ENCODE measurements at places on chromosomes 4 and X. TPM values are rescaled to one million over a fixed set of nuclear protein-coding genes. Genes with fewer than 3 reads are reported as not detected.

- peaks cover 8% of the 10 kb centered on the region for H3K27me3 ChIP-seq
- peaks cover 3% of the 10 kb centered on the region for H3K4me1 ChIP-seq
- no peak overlapping the region for H3K4me3 ChIP-seq
- no peaks in the 10 kb centered on the region for H3K36me3 ChIP-seq
- H3K27ac ChIP-seq, result no peak overlapping the region
- no peak for DNase-seq
These were observed 279.3 kb upstream of the BMP3 start for GRCh38 chr4:80751200-80751599.

DNA sequence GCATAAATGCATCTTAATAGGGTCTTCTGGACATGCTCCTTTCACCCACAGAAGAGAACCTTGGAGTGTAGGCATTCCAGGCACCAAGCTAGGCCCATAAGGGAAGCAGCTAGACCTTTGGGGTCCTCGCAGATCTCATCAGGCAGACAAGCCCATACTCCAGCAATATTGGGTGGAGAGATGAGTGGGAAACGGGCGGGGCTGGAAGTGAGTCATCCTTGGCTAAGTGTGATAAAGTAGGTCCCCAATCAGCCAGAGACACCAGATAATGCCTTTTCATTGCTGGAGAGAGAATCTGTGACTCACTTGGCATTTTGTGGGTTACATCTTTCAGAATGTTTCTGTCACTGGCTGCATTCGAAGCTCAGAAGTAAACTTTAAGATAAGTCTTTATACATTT is 133.3 kb upstream of the MBNL3 start:
- no peak overlapping the region for H3K4me3 ChIP-seq
- H3K36me3 ChIP-seq, result no peaks in the 10 kb centered on the region
- no peak overlapping the region for H3K27ac ChIP-seq
- H3K27me3 ChIP-seq, result no peaks in the 10 kb centered on the region

GRCh38 chr4:158209825-158210807 is at the start of gene TMEM144:
Gene TMEM144, plus strand, starts transcription at chr4:158210486. Its CDS starts 2,182 bp downstream, at chr4:158212668.
- no peak within 1 kb of the TSS for H3K27ac ChIP-seq
- peaks cover 29% of the 10 kb centered on the region for H3K27me3 ChIP-seq
- H3K36me3 ChIP-seq, result no peaks in the 10 kb centered on the region

DNA sequence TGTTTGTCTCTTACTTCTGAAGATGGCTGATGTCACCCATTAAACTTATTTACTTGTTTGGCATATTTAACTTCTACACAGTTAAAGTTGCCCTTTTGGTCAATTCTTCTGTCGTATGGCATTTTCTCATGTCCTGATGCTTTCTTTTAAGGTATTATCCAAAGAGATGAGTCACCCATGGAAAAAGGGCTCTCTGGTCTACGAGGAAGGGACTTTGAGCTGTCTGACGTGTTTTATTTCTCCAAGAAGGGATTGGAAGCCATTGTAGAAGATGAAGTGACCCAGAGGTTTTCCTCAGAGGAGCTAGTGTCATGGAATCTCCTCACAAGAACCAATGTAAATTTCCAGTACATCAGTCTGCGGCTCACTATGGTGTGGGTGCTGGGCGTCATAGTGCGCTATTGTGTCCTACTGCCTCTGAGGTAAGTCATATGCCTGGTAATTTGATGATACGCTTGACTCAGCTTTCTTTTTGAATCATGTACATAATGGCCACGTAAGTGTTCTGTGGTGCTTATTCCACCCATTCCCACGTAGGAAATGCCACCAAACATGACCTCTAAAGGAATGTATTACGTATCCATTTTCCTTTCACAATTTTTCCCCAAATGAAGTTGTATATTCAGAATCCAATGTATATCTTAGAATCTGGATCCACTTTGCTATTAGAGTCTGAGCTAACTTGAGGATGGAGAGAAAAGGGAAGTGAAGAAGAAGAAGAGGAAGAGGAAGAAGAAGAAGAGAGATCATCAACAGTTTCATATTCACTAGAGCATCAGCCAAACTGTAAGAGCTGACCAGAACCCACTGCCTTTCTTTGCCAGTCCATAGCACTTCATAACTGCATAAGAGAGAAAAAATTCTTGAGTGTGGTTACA is 45.7 kb downstream of the GPAT3 start:
- DNase-seq, result peak; percentile 58
- H3K27ac ChIP-seq, result peak overlapping the region; percentile 3
- H3K4me1 ChIP-seq, result peaks cover 20% of the 10 kb centered on the region
- no peaks in the 10 kb centered on the region for H3K36me3 ChIP-seq
- H3K27me3 ChIP-seq, result peaks cover 5% of the 10 kb centered on the region

- no peaks in the 10 kb centered on the region for H3K4me1 ChIP-seq
- no peak overlapping the region for H3K27ac ChIP-seq
- no peak overlapping the region for H3K4me3 ChIP-seq
- H3K27me3 ChIP-seq, result no peaks in the 10 kb centered on the region
These were observed 94.0 kb upstream of the TEX13A start for GRCh38 chrX:105314458-105314857.

GRCh38 chr4:146041139-146042004 is 102.7 kb upstream of the ZNF827 start:
- H3K4me1 ChIP-seq, result peaks cover 41% of the 10 kb centered on the region
- H3K4me3 ChIP-seq, result no peak overlapping the region

DNA sequence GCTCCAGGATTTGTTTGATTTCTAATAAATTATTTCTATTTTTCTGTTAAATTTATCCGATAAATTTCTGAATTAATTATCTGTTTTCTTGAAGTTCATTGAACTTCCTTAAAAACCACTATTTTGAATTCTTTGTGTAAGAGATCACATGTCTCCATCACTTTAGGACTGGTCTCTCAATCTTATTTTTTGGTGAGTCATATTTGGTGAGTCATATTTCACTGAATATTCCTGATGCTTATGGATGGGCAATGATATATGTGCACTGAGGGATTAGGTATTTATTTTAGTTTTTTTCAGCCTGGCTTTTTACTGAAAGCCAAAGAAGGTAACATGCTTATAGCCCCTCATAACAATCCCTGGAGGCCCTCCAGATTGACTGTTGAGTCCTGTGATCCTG is 48.5 kb upstream of the IL15 start:
- no peak for DNase-seq
- H3K27ac ChIP-seq, result no peak overlapping the region
- H3K36me3 ChIP-seq, result no peaks in the 10 kb centered on the region
- H3K4me3 ChIP-seq, result no peak overlapping the region

DNA sequence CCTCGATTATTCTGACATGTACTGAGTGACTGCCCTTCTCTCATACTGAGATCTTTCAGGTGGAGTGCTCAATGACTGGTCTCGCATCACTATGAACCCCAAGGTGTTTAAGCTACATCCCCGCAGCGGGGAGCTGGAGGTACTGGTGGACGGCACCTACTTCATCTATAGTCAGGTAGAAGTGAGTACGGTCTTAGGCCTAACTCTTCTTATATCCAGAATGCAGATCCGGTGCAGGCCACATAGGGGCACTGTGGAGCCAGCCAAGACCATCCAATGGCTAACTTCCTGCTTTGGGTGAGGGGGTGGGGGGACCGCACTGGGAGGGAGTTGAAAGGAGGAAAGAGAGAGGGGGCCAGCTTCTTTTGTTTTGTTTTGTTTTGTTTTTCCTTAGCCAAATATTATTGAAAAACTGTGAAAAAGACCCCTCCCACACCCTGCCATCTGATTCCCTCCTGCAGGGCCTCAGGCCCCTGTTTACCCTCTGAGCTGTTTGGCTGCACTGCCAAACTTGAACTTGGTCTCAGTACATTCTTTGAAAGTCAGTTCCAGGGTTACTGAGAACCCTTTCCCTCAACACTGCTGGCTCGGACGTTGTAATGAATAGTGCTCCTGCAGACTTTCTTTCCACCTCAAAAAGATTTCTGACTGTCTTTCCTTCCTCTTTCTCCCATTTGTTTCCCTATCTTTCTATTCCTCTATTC is 16.2 kb downstream of the AWAT2 start:
- no peaks in the 10 kb centered on the region for H3K36me3 ChIP-seq
- DNase-seq, result no peak
- no peak overlapping the region for H3K4me3 ChIP-seq
- H3K4me1 ChIP-seq, result no peaks in the 10 kb centered on the region

DNA sequence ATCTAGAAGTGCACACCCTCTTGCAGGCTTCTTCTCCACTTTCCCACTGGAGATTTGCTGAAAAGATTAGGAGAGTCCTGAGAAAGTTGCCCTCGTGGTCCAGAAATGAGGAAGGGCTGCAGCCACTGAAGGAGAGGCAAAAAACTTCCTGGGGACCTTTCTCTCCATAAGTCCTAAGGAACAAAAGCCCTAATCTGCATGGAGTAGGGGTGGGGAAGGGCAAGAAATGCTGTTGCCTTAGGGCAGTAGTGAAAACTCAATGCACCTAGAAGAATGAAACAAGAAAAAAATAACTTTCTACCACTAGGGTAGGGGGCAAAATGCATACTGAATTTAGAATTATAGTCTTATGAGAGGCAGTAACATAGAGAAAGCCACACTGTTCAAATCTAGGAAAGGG is 1408.8 kb downstream of the PCDH19 start:
- no peaks in the 10 kb centered on the region for H3K27me3 ChIP-seq
- no peaks in the 10 kb centered on the region for H3K36me3 ChIP-seq
- H3K4me1 ChIP-seq, result no peaks in the 10 kb centered on the region
- no peak overlapping the region for H3K27ac ChIP-seq
- H3K4me3 ChIP-seq, result no peak overlapping the region

DNA sequence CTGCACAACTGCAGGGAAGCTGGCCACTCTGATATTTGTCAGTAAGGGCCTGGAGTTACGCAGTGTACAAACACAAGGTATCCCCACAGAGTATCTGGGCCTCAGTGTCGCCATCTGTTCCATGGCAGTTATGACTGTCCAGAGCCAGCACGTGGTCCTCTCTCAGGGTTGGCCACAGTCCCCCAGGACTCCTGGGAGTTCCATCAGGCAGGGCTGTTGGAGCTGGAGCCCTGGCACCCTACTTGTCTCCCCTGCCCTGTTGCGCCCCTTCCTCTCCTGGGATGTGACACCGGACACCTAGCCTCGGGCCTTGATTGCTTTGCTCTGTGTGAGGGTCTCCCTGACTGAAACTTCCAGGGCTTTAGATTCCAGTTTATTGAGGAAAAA is 8.4 kb downstream of the HTRA3 start:
- H3K27ac ChIP-seq, result no peak overlapping the region
- H3K4me1 ChIP-seq, result peaks cover 3% of the 10 kb centered on the region
- H3K27me3 ChIP-seq, result peaks cover 5% of the 10 kb centered on the region
- no peak overlapping the region for H3K4me3 ChIP-seq
- DNase-seq, result no peak

- no peak overlapping the region for H3K4me3 ChIP-seq
- no peak for DNase-seq
- peaks cover 18% of the 10 kb centered on the region for H3K4me1 ChIP-seq
- H3K27ac ChIP-seq, result peak overlapping the region; percentile 50
- no peaks in the 10 kb centered on the region for H3K27me3 ChIP-seq
These were observed 57.4 kb downstream of the PTTG2 start for GRCh38 chr4:38017609-38018008.

DNA sequence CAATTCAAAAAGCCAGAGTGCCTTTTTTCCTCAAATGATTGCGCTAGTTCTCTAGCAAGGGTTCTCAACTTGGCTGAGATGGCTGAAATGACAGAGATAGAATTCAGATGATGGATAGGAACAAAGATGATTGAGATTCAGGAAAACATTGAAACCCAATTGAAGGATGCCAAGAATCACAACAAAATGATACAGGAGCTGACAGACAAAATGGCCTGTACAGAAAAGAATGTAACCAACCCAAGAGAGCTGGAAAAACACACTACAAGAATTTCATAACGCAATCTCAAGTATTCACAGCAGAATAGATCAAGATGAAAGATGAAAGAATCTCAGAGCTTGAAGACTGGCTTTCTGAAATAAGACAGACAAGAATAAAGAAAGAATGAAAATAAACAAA is 51.7 kb upstream of the MMAA start:
- no peak overlapping the region for H3K27ac ChIP-seq
- peaks cover 29% of the 10 kb centered on the region for H3K27me3 ChIP-seq
- no peak for DNase-seq
- H3K36me3 ChIP-seq, result peaks cover 9% of the 10 kb centered on the region
- H3K4me3 ChIP-seq, result no peak overlapping the region
- H3K4me1 ChIP-seq, result no peaks in the 10 kb centered on the region

DNA sequence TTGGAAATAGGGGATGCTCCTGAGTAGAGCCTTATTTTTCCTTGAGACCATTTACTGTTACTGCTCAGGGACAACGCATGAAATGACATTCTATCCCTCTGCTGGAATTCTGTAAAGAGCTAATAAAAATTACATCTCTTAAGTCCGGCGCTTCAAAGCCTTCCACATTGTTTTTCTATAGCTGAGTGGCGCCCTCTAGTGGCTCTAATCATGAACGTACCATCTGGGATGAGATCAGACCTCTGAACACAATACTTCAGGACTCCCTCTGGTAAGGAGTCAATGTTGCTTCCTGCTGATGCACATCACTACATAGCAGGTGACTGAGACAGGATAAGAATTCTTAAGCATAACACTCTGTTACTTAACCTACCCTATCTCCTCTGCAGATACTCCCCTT is 6.0 kb downstream of the HMGN5 start:
- H3K36me3 ChIP-seq, result no peaks in the 10 kb centered on the region
- no peak overlapping the region for H3K27ac ChIP-seq
- no peak overlapping the region for H3K4me3 ChIP-seq
- no peaks in the 10 kb centered on the region for H3K27me3 ChIP-seq
- H3K4me1 ChIP-seq, result peaks cover 5% of the 10 kb centered on the region
- peak; percentile 33 for DNase-seq

DNA sequence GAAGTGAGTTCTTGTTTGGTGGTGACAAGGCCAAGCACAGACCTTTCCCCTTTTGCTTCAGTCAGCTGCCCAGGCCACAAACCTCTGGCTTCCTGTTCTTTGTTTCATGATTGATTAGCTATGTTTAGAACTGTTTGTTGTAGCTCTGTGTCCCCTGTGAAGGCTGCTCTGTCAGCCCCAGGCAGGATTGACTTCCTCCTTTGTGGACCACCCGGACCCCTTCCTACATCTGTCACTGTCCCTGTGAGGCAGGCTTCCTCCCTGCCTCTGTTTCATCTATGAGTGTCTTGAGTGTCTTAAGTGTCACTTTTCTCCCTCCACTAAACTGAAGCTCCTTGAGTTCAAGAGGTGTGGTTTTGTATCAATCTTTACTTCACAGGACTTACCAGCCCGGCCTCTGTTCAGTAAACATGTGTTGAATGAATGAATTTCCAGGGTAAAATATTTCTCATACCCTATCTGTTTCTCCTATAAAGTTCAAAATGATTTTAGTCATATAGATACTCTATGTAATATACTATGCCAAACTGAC is 83.5 kb downstream of the ZNF674 start:
- no peaks in the 10 kb centered on the region for H3K36me3 ChIP-seq
- no peaks in the 10 kb centered on the region for H3K27me3 ChIP-seq
- peak; percentile 10 for DNase-seq
- H3K27ac ChIP-seq, result peak overlapping the region; percentile 87
- peaks cover 22% of the 10 kb centered on the region for H3K4me1 ChIP-seq
- peak overlapping the region; percentile 62 for H3K4me3 ChIP-seq

- no peak for DNase-seq
- no peaks in the 10 kb centered on the region for H3K27me3 ChIP-seq
- H3K4me1 ChIP-seq, result no peaks in the 10 kb centered on the region
- no peak overlapping the region for H3K27ac ChIP-seq
- H3K4me3 ChIP-seq, result no peak overlapping the region
These were observed 457.5 kb upstream of the GRID2 start for GRCh38 chr4:91846233-91846632.

- no peaks in the 10 kb centered on the region for H3K27me3 ChIP-seq
- no peaks in the 10 kb centered on the region for H3K4me1 ChIP-seq
- no peak overlapping the region for H3K27ac ChIP-seq
- H3K36me3 ChIP-seq, result no peaks in the 10 kb centered on the region
These were observed 391.3 kb upstream of the FAM241A start for GRCh38 chr4:111754003-111754402.

Gene GPRIN3
- polyA plus RNA-seq, result not detected

Gene BST1
- polyA plus RNA-seq, result 0.46 TPM

Gene SLC26A1
- 0.22 TPM for polyA plus RNA-seq

Gene MAGEB17
- polyA plus RNA-seq, result not detected

Gene PCDH10
- not detected for polyA plus RNA-seq
